ENCODE measurements at places on chromosomes 3 and 15.

- DNase-seq, result no peak
These were observed 9.2 kb upstream of the MME start for GRCh38 chr3:155070932-155071387.

DNA sequence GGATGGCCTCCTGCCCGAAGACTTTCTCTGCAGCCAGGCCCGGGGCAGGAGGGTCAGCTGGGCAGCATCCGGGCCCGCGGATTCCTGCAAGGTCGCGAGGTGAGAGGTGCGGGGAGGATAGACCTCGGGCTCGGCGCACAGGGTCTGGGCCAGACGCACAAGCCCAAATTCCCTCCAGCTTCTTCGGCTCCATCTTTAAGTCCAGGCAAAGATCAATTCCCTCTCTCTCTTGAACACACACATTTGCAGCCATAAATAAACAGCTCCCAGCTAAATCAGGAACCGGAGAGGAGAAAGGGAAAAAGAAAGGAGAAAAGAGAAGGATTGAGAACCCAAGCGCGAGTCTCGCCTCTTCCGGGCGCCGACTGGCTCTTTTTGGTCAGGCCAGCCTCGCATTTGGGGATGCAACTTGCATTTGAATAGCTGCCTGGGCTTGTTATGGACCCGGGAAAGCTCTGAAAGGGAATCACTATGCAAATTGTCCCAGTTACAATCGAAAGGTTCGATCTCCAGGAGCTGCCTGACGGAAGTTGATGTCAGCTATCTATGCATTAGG is 14.5 kb upstream of the ONECUT1 start:
- no peak for DNase-seq

DNA sequence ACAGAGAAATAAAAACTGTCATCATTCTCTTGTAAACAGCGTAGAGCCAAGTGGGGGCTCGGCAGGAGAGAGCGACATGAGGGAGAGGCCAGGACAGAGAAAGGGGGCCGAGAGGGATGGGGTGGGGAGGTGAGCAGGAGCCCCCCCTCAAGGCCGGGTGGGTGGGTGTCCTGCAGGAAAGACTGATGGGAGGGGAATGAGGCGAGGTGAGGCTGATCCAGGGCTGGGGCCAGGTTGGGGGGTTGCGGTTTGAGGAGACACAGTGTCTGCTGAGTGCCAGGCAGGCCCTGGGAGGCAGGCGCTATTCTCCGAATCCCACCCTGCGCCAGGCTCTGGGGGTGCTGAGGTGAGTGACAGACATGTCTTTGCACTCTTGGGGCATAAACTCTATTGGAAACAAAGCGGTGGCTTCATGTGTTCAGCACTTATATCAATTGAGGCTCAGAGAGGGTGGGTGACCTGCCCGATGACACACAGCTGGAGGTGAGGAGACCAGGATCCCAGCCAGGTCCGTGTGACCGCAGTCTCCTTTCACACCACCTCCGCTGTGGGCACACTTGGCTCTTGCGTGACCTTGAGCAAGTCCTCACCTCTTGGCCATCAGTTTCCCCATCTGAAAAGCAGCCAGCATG is 19.6 kb upstream of the CSPG4 start:
- DNase-seq, result no peak

- DNase-seq, result no peak
These were observed 118.5 kb downstream of the IQCH start for GRCh38 chr15:67372986-67373675.

DNA sequence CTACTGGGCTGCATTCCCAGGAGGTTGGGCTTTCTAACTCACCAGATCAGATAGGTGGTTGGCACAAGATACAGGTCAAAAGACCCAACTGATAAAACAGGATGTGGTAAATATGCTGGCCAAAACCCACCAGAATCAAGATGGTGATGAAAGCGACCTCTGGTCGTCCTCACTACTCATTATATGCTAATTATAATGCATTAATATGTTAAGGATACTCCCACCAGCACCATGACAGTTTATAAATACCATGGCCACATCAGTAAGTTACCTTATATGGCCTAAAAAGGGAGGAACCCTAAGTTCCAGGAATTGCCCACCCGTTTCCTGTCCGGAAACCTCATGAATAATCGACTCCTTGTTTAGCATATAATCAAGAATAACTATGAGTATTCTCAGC is 31.6 kb downstream of the CFAP44 start:
- no peak for DNase-seq

Measured in activated CD4-positive, CD25-positive, alpha-beta regulatory T cell (primary cell).